ENCODE measurements at places on chromosomes 12 and 14.
A peak's percentile ranks its signal among the peaks of the same experiment; 100 is the strongest.

DNA sequence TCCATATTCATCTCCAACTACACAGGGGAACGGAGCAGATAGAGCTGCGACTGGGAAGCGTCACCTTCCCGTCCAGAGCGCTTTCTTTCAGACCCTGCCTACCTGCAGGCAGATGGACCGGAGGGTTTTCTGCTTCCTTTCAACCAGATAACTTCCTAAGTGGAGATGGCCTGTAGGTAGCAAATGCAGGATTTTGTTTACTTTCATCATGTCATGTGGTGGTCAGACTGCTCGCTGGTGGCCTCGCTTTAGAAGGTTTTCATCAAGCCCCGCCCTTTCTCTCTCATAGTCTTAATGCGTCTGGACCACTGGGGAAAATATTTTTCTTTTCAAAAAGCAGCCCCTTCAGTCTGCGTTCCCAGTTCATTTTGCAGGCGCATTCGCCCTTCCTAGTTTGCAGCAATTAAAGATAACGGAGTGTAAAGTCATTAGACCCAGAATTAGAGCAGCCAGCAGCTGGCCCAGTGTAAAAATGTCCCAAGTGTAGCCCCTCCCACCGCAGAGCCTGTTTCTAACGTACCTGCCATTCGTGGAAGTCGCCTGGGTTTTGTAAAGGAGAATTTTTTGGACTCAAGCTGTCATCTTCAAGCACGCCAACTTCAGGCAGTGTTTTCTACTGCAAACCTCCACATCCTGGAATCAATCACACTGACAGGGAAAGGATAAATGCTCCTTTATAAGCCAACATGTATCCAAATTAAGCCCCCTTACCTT lies 68.9 kb downstream of the TESC start:
- DNase-seq, result no peak

- DNase-seq, result no peak
These were observed 593.8 kb downstream of the RPL10L start for GRCh38 chr14:46057799-46058198.

DNA sequence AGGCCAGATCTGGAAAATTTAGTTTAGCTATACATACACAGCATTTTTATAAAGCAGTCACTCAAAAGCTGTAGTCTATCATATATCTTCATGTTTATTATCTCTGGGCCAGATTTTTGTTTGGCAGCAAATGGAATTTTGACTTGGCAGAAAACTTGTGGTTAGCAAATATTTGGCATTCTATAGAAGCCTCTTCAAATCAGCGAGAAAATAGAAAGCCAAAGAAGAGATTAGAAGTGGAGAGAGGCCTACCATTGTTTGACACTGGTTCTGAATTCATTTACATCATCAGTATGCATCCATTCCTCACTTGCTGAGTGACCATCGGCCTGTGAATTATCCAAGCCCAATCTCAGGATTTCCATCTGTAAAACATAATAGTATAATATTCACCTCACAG lies 1077.6 kb downstream of the GALC start:
- no peak for DNase-seq

DNA sequence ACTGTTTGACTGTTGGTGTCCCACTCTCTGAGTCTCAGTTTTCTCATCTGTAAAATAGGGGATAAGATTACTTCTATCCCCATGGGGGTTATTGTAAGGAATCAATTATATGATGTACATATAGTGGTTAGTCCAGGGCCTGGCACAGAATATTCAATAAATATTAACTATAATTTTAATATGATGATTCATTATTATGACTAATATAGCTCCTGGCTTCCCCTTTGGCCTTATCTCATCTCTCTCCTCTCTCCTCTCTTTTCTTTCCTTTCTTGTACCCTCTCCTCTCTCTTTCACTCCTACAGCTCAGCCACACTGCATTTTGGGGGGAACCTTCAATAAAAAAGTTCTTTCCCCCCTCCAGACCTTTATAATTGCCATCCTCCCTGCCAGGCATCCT lies 21.1 kb downstream of the TMEM233 start:
- no peak for DNase-seq

DNA sequence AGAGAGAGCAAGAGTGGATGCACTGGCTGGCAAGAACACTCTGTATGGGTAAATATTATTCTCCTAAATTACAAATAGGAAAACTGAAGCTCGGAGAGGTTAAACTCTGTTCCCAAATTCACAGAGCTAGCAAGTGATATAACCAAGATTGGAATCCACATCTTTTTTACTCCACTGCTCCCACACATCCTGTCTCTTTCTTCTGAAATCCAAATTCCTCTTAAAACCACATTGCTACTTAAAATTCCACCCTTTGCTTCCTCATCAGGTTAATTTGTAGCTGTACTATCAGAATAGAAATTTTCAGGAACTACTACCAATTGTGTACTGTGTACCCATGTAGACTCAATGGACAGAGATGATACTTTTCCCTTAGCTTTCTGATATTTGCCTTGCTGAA lies 74.4 kb downstream of the ARMH4 start:
- DNase-seq, result no peak

GRCh38 chr14:92619671-92620456 lies 106.3 kb downstream of the RIN3 start:
- no peak for DNase-seq

- no peak for DNase-seq
These were observed 14.1 kb upstream of the SERPINA6 start for GRCh38 chr14:94337274-94337673.

- DNase-seq, result peak; percentile 17
These were observed 4.9 kb upstream of the CMA1 start for GRCh38 chr14:24513009-24513408.

DNA sequence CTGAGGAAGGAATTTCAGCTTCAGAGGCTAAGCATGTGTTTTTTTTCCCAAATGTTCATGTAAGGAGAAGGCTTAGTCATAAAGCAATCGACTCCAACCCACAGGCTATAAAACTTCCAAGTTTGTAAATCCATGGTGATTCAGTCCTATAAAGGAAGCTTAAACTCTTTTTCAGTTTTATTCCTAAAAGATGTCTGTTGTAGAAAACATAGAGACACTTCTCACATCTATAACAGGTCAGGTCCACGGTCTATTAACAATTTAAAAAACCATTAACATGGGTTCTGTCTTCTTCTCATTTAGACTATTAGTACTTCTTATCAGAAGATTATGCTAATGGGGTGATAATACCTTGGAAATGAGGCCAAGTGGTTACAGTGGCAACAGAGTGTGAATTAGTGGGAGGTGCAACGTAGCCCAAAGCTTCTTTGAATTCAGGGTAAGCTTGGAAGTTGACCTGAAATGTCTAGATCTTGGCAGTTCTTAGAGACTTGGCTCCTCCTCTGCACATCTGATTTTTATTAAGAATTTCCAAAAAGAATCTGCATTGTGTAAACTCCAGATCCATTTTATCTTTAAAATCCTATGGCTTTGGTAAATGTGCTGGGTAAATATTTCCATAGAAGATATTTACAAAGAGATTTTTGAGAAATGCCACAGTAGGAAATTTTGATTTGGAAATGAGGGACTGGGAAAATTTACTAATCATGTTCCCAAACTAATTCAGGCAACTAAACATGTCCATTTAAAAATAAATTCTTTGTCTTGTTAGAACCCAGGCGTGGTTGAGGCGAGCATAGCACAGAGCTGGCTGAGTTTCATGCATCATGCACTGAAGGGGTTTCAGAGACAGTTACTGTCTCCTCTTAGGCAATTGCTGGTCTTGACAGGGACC lies 86.4 kb downstream of the EML1 start:
- no peak for DNase-seq

DNA sequence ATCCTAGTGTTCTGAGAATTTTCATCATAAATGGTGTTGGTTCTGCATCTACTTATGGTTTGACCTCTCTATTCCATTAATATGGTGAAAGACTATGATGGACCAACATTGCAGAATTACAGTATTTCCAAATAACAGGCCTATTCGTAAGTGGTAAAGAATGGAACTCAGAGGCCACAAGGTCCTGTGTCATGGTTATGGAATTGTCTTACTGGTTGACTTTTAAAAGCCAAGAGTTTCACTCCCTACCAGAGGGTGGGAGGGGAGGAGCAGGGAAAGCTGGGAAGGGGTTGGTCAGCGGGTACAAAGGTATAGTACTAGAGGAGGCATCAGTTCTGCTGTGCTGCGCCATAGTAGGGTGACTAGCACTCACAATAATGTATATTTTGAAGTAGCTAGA lies 153.4 kb downstream of the TMEM132D start:
- DNase-seq, result no peak

GRCh38 chr12:108047071-108047550 lies 82.0 kb upstream of the WSCD2 start:
- no peak for DNase-seq

DNA sequence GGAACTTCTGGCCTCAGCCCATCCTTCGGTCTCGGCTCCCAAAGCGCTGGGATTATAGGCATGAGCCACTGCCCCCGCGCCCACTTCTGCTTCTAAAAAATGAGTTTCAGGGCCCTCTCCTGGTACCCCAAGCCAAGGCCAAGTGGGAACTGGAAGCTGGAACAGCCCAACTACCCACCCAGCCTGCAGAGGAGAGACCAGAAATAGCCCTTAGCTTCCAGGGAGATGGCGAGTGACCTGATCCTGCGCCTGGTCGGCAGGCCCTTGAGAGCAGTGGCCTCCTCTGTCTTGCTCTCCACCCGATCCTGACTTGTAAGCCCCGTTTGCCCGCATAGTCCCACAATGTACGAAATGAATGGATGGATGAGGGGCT lies 31.2 kb upstream of the PLEKHG6 start:
- DNase-seq, result no peak

- no peak for DNase-seq
These were observed 2.6 kb downstream of the SOAT2 start for GRCh38 chr12:53105712-53106439.

DNA sequence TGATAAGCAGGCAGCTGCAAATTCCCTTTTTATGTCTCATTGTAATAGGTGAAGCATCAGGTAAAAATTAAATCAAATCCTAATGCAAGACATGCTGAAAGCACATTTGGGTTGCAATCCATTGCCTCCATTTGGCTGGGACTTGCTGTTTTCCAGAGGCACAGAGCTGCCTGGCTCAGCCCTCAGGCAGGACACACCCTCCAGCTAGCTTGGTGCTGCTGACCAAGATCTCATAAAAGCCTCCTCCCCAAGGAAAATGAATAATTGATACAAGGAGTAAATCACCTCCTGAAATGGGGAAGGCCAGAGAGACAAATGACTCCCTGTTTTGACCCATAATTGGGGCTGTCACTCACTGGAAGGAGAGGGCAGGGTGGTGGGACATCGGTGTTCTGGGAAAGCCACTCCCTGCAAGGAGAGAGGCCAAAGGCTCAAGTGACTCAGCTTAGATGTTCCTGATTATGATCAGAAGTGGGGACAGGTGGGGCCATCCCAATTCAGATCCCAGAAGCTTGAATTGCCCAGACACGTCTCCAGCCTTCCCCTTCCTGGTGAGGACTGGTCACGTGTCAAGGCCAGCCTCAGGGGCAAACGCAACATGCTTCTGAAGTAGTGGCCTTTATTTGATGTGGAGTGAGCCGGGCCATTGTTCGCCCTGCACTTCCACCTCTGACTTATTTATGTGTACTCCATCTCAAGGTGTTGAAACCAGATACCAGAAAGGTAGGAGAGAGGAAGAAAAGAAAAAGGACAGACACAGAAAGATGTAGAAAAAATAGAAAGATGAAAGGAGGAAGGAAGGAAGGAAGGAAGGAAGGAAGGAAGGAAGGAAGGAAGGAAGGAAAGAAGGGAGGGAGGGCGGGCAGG lies 773.7 kb downstream of the BCL11B start:
- no peak for DNase-seq

DNA sequence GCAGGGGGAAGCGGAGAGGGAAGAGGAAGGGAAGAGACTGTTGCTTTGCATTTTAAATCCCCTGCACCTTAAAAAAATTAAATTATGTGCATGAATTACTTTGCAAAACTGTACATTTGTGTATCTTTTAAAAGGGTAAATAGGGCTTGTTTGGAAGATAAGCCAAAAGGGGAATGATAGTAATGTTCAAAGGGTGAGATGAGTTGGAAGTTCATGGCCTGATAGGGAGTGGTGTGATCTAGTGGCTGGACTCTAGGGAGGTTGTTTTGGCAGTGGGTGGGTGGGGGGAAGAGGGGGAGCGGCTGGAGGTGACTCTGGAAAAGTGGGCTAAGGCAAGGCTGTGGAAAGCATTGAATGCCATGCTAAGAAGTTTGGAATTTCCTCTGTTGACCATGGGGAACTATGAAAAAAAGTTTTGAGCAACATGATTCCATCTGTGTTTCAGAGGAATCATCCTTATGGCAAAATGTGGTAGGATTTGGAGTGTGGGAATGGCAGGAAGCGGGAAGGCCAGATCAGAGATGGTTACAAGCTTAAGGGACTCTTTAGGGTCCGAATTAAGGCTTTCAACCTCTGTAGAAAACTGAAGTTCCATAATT lies 25.5 kb upstream of the EMP1 start:
- DNase-seq, result no peak

DNA sequence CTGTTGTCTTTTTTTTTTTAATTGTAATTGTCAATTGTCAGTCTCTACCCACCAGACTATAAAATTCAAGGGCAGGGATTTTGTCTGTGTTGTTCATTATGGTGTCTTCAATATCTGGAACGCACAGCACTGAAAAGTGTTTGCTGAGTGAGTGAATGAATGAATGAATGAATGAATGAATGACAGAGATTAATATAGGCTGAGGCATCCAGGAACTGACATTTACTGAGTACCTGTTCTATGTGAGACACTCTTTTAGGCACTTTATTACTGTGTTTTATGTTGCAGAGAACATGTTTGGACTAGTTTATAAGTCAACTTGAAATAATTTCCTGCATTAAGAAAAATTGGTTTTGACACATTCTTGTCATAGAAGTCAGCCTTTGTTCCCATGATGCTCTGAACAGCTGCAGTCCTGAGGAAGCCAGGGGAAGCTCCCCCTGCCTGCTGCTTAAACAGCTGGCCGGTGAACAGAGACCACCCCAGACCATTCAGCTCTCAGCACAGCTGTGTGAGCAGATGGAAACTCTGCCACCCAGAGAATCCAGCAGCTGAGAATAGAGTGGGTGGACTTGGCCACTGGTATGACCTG lies 160.7 kb upstream of the CCND2 start:
- no peak for DNase-seq

DNA sequence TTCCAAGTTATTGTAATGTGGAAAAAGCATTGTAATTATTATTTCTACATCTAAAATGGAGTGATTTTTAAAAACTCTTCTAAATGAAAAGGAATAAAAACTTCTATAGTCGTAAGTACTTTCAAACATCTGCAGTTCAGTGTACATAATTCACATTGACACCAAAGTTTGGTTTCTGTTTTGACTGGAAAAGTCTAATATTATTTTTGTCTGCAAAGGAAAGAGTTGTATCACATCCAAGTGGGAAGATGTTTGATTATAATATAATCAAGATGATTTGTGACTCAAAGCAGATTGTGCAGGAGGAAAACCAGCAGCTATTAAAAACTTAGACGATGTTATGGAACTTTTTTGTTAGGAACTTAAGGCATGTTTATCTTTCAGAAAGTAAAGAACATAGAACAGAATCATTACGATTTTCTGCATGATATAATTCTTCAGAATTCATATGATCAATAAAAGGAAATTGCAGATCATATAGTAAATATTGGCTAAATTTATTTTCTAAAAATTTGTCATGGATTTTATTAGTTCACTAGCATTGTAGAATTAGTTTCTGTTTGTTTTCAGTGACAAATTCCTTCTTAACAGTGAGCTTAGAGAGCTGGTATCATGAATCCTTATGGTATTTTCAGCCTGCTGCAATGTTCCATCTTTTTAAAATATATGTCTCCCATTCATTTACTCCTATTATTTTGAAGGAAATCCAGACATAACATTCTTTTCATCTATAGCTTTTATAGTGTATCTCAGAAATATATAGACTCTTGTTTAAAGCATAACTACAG lies 145.8 kb downstream of the MIPOL1 start:
- DNase-seq, result no peak

- no peak for DNase-seq
These were observed 210.8 kb downstream of the PCNX1 start for GRCh38 chr14:71117839-71118743.

All from hematopoietic multipotent progenitor cell treated with erythropoietin and hydrocortisone succinate and interleukin-3 and kit ligand, for 8 days (in vitro differentiated cells).